NCI-H2227 treated with DMSO at 0.1 percent for 48 hours (cell line): ENCODE measurements at places on chromosomes 4 and X.

- peak; percentile 62 for DNase-seq
Observed at GRCh38 chr4:76856243-76857073, 41.5 kb downstream of the SOWAHB start.

GRCh38 chrX:40759374-40759773 is 24.0 kb upstream of the MED14 start:
- DNase-seq, result no peak

GRCh38 chrX:132433001-132433400 is 55.8 kb downstream of the MBNL3 start:
- DNase-seq, result no peak

- no peak for DNase-seq
Observed at GRCh38 chr4:10965196-10965595, 280.6 kb upstream of the CLNK start.

DNA sequence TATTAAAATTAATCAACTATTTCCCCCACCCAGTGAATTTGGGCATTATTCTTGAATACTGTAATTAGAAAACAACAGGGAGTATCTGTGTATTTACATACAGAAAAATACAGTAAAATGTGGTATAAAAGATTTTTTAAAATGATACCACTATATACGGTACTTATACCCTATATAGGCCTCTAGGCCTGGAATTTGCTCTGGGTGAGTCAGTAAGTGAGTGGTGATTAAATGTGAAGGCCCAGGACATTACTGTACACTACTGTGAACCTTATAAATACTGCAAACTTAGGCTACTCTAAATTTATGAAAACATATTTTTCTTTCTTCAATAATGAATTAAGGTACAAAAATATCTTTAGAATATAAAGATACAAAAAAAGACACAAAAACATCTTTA is 6.3 kb upstream of the CSN3 start:
- DNase-seq, result no peak

- DNase-seq, result no peak
Observed at GRCh38 chr4:1226598-1226997, 22.3 kb downstream of the CTBP1 start.

DNA sequence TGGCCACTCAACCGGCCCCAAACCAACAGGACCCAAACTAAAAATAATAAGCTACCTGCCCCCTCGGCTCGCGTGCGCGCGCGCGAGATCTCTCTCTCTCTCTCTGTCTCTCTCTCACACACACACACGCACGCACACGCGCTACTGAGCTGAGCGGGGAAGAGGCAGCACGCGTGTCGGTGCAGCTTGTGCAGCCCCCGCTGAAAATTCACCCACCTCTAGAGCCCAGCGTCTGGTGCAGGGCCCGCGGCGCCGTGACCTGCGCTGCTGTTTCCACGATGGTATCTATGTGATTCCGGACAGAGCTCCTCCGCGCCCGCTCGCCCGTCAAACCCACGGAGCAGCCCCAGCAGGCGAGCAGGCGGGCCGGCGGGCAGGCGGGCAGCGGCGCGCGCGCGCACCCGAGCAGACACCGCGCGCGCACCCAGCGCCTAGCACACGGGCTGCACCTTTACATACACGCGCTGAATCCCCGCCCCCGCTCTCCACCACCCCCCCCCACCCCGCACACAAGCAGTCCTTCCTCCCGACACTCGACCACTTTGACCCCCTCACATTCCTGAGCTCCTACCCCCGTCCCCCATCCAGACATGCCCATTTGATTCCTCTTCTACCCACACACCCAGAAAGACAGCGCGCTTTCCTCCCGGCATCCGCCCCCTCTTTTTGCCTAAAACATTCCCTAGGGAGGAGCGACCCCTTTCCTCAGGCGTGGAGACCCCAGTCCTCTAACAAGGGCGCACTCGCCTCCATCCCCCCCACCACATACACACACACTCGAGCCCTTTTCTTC is 1.0 kb downstream of the SLITRK4 start:
- no peak for DNase-seq

DNA sequence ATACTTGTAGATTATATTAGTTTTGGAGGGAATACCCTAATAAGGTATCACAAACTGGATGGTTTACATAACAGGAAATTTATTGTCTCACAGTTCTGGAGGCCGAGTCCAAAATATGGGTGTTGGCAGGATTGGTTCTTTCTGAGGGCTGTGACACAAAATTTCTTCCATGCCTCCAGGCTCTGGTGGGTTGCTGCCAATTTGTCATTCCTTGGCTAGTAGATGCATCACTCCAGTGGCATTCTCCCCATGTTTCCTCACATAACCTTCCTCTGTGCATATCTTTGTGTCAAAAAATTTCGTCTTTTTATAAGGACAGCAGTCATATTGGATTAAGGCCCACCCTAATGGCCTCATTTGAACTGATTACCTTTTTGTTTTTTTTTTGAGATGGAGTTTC is 49.3 kb downstream of the APELA start:
- no peak for DNase-seq

DNA sequence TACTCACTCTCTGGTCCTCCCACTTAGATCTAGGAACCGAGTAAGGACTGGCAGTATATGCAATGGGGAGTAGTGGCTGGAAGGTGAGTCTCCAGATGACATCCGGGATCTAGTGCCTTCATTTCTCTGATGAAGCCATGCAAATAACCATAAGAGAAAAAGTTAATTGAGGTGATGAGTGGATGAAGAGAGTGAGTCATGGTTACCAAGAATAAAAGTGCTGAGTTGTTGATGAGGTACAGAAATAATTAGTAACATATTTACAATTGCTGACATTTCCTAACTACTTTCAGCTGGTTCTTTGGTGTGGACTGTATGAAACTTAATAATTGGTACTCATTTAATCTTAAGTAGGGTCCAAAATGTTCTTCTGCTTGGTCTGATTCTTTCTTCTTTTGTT is 146.7 kb upstream of the PITX2 start:
- no peak for DNase-seq
